ENCODE measurements at places on chromosomes 1 and 21.

GRCh38 chr1:6345460-6345859, 48.1 kb downstream of the ACOT7 start:
- DNase-seq = no peak

- no peak for DNase-seq
These were observed 41.0 kb downstream of the DEGS1 start for GRCh38 chr1:224223819-224224714.

GRCh38 chr1:188194916-188195315, 1366.2 kb downstream of the PLA2G4A start:
- DNase-seq = no peak

DNA sequence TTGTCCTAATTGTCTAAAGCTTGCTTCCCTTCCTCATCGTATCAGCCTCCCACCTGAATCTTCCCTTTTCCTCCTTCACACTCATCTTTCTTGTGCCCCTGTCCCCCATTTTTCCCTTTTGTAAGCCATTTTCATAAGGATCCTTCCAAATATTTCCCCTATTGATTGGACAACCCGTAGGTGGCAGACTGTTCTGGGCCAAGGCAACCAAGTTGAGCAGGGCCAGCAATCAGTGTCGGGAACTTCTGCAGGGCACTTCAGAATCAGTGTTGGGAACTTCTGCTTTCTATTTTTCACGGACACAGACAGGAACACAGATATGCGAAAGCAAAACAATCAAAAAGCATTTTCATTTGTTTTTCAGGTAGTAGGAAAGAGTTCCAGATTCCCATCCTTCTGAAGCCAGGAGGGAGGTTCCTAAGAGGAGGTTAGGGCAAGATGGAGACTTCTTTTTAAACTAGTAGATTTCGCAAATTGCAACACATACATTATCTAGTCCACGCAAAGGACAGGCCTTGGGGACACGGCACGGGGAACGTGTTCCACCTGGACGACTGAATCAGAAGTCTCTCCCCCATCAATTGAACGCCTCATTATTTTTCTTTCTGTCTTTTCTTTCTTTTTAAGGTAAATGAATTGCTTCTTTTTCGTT, 691 bp upstream of the MPZL1 start:
- no peak for DNase-seq

- DNase-seq = no peak
These were observed 178.0 kb downstream of the RYR2 start for GRCh38 chr1:237219751-237220642.

Measured in stimulated activated CD8-positive, alpha-beta memory T cell treated with anti-CD3 and anti-CD28 coated beads, Interleukin-7, amount 100 ng/mL, for 4 hours (primary cell).